NCI-H2107 (cell line): ENCODE measurements at places on chromosomes 2 and 18.
A peak's percentile ranks its signal among the peaks of the same experiment; 100 is the strongest.

GRCh38 chr2:108620656-108621055, 86.4 kb downstream of the LIMS1 start:
- DNase-seq: no peak

- DNase-seq: no peak
Measured at GRCh38 chr2:65228263-65228750, 676 bp downstream of the ACTR2 start.

- no peak for DNase-seq
Measured at GRCh38 chr18:49008716-49009115, 58.0 kb upstream of the SMAD7 start.

GRCh38 chr2:156892467-156893281, 364.8 kb upstream of the GALNT5 start:
- DNase-seq: peak; percentile 26

- DNase-seq: no peak
Measured at GRCh38 chr18:42289526-42289925, 334.5 kb downstream of the PIK3C3 start.

GRCh38 chr2:192657362-192657761, 462.6 kb upstream of the TMEFF2 start:
- DNase-seq: no peak

GRCh38 chr2:9707611-9708160, 76.9 kb upstream of the YWHAQ start:
- no peak for DNase-seq

DNA sequence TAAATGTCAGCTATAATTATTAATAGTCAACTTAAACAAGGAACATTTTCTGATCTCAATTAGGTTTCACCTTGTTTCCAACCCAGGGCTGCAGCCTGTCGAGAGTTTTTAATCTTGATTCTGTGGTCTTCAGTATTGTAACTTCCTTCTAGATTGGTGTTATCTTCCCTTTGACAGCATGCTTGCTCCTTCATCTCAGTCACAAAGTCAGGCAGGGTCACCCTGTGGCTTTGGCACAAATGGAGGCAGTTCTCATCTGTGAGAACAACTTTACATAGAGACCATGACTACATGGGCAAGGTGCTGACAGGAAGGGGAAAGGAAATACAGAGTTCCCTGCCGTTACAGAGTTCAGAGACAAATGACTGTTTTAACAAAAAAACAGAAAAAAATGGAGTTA, 50.5 kb downstream of the HNRNPLL start:
- DNase-seq: no peak

DNA sequence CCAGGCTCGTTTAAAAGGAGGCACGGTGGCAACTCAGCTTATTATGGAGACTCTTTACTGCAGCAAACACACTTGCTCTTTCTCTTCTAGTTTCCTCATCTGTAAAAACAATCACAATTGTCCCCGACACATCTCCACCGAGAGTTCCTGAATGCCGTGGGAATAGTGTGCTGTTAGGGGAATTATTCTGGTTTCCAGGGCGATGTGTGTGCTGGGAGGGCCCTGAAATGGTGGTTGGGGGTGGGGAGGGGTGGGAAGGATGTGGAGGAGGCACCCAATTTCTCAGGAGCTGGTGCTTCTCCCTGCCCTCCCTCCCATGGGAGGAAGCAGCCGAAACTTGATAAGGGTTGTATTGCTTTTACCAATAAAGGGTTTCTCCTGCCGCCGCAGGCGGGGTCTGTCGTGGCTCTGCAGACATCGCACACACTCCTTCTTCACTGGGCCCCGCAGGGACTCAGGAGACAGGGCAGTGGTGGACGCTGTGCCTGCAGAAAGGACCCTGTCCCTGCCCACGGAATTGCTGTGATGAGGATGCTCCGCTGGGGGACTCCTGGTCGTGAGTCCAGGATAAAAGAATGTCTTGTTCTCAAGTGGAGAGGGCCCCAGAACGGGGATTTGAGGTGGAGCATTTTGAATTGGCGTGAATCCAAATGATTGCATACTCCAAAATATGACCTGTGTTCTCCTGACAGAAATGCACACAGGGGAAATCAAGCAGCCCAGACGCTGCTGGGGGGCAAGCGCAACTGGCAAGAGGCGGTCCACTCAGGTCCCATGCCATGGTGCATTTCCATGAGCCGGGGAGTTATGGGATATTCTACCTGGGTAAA, 119.2 kb downstream of the ACKR3 start:
- DNase-seq: no peak
